NK-92 treated with Interleukin-12 subunit alpha and Interleukin-12 subunit beta, amount 100 ng/mL, for 24 hours (cell line): ENCODE measurements at places on chromosomes 13 and 19.

- DNase-seq, result no peak
These were observed 17.5 kb downstream of the MISP start for GRCh38 chr19:768424-768823.

DNA sequence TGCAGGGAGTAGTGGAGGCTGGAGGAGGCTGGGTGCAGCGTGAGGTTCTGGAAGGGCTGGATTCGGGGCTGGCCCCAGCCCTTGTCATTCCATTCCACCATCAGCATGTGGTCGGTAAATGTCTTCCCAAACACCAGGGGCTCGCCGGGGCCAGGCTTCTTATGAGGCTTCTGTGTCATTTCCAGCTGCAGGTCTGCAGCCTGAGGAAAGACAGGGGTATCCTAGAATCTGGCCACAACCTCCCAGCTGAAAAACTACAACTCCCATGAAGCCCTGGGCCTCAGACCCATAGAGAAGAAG is 4.4 kb downstream of the BCAT2 start:
- no peak for DNase-seq

GRCh38 chr19:33282036-33282671 is 20.2 kb downstream of the CEBPA start:
- DNase-seq, result no peak

DNA sequence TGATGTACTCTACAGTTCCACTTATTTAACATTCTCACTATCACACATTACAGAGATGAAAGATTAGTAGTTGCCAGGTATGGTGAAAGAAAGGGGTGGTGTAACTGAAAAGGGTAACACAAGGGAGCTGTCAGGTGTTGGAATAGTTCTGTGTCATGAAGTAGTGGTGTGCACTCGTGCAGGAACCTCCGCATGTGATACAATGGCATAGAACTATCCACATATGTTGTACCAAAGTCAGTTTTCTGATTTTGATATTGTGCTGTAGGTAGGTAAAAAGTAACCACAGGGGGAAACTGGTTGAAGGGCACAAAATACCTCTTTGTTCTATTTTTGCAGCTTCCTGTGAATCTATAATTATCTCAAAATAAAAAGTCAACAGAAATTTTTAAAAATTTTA is 24.4 kb upstream of the RPL21 start:
- DNase-seq, result no peak

GRCh38 chr19:21202865-21203494 is 61.1 kb downstream of the ZNF431 start:
- no peak for DNase-seq

DNA sequence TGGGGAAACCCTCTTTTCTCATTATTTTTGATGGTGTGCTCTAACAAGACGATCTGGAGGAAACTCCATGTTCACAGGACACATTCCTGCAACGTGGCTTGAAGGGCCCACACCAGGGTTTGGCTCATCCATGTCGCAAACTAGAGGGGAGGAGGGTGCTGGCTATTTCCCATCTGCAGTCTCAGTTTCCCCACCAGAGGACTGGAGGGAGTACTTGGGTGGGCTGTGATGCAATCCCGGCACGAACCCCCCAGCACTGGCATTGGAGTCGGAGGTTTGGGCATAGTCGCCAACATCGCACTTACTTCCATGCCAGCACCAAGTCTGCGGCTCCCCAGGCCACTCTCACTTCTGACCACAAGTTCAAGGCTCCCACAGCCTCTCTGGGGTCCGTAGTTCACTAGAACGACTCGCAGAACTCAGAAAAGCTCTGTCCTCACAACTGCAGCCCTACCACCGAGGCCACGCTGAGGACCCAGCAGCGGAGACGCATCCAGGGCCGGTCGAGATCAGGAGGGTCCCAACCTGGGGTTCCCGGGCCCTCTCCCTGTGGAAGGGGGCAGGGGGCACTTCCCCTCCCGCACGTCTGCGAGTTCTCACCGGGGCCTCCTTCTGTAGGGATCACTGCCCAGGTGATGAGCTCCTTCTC is 165.6 kb upstream of the SOX1 start:
- no peak for DNase-seq

GRCh38 chr19:29537601-29538000 is 11.8 kb downstream of the VSTM2B start:
- DNase-seq, result no peak

GRCh38 chr19:19538061-19538784 is at the start of gene CILP2:
Gene CILP2 (plus strand): TSS chr19:19538265. CDS start chr19:19538350, 85 bp downstream.
- DNase-seq, result no peak

DNA sequence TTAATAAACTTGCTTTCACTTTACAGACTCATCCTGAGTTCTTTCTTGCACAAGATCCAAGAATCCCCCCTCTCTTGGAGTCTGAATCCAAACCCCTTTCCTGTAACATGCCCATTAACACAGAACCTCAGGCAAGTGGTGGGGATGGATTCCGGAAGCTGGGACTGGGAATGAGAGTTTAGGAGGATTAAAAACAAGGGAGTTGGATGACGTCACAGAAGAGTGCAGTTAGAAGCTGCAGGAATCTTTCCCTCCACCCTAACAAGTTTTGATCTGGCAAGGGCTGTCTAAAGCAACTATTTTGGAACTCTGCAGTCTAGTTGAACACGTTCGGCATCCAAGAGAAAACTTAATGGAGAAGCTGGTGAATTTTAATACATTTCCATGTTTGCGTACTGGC is 48.2 kb upstream of the PEPD start:
- no peak for DNase-seq

- no peak for DNase-seq
These were observed 55.2 kb upstream of the UQCRFS1 start for GRCh38 chr19:29268103-29268502.

- DNase-seq, result no peak
These were observed 411.8 kb downstream of the ZNF536 start for GRCh38 chr19:30783936-30784335.

DNA sequence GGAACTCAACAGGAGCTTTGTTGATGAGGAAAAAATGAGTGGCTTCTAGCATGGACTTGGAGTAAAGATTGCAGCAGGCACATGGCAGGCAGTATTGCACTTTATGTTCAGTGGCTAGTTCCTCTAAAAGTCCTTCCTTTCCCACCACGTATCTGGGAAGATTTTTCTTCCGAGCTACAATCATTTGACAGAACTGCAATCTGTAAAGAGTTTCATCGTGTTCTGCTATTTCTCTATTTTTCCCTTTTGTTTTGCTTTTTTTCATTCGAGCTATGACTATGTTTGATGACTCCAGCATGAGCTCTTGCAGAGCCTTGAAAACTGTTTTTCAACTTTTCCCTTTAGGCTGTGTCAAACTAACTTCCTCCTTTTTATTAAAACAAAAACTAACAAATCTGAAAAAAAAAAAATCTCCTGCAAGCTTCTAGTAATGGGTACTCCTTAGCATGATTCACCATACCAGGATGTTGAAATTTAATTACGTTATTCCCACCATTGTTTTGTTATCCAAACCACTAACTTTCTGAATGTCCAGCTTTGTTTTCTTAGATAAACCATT is 12.3 kb downstream of the CLDN10 start:
- no peak for DNase-seq

DNA sequence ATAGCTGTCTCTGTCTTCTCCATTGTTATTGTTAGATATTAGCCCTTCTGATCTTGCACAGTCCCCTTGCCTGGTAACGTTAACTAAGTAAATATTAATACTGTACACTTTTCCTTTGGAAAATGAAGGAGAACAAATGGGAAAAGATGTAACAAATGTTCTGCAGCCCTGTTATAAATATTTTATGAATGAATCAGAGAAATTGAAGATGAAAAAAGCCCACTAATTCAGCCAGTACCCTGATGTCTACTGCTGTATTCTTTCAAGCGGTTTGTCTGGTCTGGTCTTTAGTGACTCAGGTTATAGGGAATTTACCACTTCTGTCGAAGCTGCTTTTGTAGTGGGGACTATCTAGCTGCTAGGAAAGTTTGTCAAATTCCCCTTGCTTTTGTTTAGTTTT is 121.0 kb downstream of the COG6 start:
- DNase-seq, result no peak

GRCh38 chr13:84400706-84401105 is 518.4 kb upstream of the SLITRK1 start:
- DNase-seq, result no peak

DNA sequence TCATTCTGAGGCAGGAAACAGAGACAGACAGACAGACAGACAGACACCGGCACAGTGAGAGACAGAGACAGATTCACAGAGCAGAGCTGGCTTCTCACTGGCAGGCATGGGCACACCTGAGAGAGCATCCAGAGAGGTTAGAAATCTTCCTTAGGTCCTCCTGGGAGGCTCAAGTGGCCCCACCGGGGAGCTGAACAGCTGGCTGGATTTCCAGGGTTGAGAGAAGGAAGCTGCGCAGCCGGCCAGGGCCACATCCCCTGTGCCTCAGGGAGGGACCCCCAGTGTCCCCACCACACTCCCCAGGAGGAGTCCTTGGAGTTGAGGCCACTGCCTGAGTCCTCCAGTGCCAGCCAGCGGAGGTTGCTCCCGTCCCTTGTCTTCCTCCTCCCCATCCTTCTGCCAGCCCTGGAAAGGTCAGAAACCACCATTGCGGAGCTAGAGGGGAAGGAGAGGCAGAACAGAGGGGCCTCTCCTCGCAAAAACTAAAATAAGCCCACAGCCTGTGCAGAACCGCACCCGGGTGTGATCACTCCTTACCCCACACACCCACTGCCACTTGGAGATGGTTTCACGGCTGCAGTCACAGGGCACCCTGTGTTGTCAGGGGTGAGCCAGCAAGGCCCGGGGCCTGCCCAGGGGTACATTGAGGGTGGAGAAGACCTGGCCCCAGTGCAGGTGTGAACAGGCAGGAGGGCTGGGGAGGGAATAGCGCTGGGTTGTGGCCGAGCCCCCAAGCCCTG is 4.2 kb downstream of the FFAR3 start:
- no peak for DNase-seq

DNA sequence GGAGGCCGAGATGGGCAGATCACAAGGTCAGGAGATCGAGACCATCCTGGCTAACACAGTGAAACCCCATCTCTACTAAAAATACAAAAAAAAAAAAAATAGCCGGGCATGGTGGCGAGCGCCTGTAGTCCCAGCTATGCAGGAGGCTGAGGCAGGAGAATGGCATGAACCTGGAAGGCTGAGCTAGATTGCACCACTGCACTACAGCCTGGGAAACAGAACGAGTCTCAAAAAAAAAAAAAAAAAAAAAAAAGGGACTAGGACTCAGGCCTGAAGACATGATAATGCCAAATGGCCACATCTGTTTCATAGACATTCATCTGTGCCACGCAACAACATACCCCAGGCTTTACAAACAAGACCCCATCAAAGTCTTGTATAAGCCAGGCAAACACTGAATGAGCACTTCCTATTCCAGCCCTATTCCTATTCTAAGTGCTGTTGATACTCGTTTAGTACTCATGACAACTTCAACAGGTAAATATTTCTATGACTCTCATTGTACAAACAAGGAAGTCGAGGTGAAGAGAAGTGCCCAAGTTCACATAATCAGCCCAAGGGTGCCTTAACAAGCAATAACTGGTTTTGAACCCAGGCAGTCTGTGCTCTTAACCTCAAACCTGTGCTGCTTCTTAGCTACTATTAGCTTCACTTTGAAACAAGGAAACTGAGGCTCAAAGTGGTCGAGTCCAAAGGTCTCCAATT is 1.7 kb downstream of the B9D2 start:
- no peak for DNase-seq

GRCh38 chr19:28208745-28209144 is 1004.2 kb downstream of the UQCRFS1 start:
- no peak for DNase-seq

- DNase-seq, result no peak
These were observed 92.9 kb downstream of the DNAJC15 start for GRCh38 chr13:43116242-43116641.

DNA sequence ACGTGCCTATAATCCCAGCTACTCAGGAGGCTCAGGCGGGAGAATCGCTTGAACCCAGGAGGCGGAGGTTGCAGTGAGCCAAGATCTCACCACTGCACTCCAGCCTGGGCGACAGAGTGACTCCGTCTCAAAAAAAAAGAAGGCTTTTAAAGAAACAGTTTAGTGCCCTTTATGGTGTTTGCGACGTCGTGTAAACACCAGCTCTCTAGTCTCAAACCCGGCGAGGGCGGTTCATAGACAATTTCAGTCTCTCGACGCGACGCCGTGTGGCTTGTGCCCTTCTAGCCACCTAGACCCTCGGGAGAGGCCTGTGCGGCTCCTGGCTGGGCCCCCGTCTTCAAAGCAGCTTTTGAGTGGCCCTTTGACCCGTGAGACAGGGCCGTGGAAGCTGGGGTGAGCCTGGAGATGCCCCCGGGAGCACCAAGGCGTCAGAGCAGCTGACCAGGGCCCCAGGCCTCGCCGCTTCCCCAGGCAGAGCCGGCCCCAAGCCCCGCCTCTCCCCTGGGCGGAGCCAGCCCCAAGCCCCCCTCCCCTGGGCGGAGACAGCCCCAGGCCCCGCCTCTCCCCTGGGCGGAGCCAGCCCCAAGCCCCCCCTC is 5.0 kb upstream of the MADCAM1 start:
- DNase-seq, result no peak

- no peak for DNase-seq
These were observed 26.3 kb downstream of the BCAT2 start for GRCh38 chr19:48784527-48784926.

DNA sequence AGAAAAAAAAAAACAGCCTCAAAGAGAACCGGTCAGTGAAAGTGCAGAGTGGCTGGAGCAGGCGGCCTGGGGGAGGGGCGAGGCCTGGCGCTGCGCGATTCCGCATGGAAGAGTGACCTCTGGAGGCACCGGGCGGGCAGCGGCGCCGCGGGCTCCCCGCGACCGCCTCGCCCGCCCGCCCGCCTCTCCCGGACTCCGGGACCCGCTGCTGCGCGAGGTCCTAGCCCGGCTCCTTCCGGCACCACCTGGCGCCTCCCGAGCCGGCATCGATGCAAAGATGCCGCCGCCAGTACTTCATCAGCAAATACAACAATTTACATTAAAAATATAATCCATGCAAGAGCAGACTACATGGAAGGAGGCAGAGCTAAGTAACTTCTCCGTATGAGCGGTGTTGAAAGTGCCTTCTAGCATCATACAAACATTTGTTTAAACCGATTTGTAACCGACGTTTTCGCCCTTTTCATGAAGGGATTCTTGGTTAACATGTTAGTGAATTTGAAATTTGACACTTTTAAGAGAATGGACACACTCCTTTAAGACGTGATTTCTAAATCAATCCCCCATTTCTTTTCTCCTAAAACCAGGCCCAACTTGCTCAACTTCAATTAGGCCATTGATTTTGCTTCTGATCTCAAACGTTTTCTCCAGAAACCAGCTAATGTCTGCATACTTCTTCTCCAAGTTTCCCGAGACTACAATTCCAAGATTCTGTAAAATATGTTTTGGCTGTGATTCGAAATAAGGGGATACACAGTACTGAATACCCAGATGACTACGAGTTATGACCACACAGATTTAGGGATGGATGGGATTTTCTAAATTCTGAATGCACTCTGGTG is 2.1 kb downstream of the EFNB2 start:
- no peak for DNase-seq

GRCh38 chr19:13347367-13347766 is 158.9 kb downstream of the CACNA1A start:
- no peak for DNase-seq

- no peak for DNase-seq
These were observed 16.2 kb downstream of the LMTK3 start for GRCh38 chr19:48495396-48495795.
